ENCODE measurements at places on chromosomes 4 and X.

- DNase-seq = peak; percentile 11
Observed at GRCh38 chrX:78321809-78322208, 5.6 kb downstream of the CYSLTR1 start.

DNA sequence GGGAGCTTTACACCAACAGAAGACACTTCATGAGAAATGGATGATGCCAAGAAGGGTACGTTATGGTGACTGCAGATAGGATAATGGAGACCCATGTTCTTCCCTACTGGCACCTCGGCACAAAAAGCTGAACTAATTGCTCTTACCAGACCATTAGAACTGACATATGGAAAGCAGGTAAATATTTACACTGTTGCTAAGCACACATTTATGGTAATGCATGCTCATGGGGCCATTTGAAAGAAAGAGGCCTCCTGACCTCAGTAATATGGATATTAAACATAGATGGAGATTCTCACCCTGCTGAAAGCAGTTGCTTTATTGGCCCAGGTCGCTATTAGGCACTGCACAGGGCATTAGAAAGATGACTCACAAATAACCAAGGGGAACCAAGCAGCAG, 1759.6 kb downstream of the C4orf33 start:
- DNase-seq = no peak

GRCh38 chrX:155819966-155820491, 61.1 kb upstream of the VAMP7 start:
- peak; percentile 56 for DNase-seq

DNA sequence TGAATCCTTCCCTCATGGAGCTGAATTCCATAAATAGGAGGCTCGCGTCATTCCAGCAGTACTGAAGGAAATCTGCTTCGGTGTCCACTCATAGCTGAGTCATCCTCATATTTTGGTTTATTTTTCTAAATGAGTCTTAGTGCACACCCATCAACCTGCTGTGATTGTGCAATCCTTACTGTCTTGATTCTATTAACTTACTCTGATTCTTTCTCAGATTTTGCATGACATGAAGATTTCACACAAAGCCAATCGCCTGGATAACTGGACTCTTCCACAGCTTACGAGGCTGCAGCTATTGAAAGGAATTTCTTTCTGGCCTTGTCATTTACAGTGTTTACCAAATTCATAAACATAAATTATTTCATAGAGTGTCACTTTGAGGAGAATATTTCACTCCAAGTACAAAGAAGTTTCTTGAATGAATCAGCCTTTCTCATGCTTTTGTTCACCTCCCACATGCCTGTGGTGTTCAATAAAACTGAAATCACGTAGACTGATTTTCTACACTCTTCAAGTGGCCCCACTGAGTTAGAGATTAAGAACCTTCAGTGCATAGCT, 207.6 kb upstream of the SLITRK2 start:
- DNase-seq = no peak

GRCh38 chrX:121869876-121870477, 822.6 kb downstream of the GLUD2 start:
- DNase-seq = no peak

DNA sequence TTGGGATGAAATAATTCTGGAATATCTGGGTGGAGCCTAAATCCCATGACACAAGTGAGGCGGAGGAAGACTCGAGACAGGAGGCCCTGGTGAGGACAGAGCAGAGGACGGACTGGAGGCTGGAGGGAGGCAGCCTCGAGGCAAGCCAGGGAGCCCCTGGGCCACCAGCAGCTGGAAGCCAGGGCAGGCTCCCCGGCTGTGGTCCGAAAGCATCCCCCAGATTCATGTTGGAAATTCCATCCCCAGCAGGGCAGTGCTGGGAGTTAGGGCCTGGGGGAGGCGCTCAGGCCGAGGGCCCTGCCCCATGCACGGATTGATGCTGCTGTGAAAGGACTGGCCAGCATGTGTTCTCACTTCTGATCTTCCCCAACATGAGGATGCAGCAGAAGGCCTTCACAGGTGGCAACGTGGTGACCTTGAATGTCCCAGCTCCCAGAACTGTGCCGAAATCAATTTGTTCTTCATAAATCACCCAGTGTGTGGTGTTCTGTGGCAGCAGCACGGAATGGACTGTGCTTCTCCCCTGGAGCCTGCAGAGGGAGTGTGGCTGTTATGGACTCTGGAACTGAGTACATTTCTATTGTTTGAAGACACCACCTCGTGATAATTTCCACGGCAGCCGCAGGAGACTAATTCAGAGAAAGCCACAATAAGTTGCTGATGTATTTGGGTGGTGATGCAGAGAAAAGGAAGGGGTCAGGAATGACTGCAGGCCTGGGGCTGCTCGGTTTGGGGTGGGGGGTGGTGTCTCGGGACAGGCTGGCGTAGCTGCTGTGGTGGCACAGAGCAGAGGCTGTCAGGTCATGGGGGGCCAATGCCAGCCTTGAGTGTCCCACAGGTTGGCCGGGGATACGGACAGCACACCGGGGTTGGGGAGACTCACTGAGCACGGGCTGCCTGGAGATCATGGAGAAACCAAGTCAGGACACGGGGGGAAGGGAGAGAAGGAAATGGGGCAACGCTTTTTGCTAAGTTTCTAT, 56.9 kb downstream of the PCGF3 start:
- DNase-seq = no peak

DNA sequence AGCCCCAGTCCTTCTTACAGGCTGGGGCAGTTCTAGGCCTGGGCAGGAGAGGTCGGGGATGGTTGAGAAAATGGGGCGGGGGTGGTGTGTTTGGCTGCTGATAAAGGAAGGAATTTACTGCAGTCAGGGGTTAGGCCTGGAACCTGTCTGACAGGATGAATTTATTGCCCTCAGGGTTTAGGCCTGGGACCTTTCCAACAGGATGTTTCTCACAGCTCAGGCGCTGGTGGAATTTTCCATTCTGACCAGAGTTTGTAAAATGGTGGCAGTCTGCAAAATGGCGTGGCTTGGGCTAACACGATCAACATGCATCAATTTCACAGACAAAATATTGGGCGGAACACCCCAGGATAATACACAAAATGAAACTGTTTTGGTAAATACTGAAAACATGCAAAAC, 83.5 kb upstream of the SPIN4 start:
- no peak for DNase-seq

- no peak for DNase-seq
Observed at GRCh38 chr4:142615324-142615665, 230.8 kb downstream of the INPP4B start.

GRCh38 chr4:46886711-46887110, 22.3 kb downstream of the COX7B2 start:
- DNase-seq = no peak

GRCh38 chrX:109399831-109400230, 82.1 kb downstream of the GUCY2F start:
- DNase-seq = no peak

DNA sequence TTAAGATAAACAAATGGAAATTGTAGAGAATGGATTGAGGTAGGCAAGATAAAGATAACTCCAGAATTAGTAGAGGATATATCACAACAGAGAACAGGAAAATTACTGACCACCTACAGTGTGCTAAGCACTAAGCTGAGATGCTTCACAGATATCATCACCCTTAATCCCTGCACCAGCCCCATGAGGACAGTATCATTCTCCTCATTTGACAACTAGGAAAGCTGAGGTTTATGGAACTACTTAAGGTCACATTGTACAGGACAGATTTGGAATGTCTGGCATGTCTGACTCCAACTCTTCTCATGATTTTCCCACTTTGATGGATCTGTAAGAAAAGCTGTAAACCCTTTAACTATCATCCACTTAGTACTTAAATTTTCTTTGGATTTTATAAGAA, 95.5 kb downstream of the CASK start:
- no peak for DNase-seq

DNA sequence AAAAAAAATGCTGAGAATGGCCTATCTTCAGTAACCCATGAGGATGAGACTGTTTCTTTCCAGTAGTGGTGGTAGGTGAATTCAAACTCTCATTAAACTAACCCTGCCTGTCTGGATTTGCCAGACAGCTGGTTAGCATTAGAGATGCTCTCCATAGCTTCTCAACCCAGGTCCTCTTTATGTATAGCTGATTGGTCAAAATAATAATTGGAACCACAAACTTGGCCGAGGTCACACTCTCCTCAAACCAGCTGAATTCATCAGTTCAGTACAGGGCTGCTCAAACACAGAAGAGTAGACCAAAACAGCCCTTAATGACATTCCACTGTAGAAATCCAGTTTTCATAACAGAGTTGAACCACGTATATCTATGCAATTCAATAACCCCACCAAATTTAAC, 85.3 kb downstream of the HCCS start:
- no peak for DNase-seq

DNA sequence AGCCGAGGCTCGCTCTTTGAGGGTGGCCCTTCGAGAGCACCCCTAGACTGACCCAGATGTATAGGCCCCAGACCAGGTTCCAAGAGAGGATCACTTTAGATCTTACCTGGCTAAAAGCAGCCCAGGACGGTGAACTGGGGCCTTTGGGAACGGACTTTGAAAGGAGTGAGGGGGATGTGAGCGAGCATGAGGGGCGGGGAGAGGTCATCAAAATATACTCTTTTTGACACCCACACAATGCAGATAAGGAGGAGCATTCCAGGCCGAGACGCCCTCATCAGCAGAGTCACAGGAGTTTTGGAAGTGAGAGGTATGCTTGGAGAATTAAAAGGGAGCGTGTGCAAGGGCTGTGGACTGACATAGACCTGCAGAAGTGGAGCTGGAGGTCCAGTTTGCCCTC, 528 bp downstream of the NSDHL start:
- DNase-seq = no peak

DNA sequence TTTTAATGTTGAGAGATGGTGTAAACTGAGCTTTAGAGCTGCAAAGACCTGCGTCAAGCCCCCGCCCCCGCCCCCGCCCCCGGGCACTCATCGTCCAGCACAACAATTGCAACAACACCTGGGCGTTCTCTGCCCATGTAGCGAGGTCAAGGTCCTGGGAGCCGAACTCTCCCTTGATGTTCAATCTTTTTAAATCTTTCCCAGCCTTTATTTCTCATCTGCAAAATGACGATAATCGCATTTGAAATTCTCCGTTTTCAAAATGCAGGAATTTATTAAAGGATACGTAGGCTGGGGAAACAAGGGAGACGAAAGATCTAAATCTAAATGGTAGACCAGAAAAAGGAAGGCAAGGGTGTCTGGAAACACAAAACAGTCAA, 648 bp upstream of the MSMO1 start:
- DNase-seq = no peak

- no peak for DNase-seq
Observed at GRCh38 chr4:186840771-186841301, 117.2 kb upstream of the FAT1 start.

- DNase-seq = no peak
Observed at GRCh38 chrX:110212299-110212698, 105.6 kb downstream of the AMMECR1 start.

- no peak for DNase-seq
Observed at GRCh38 chr4:152972821-152973628, 36.9 kb downstream of the FHDC1 start.

DNA sequence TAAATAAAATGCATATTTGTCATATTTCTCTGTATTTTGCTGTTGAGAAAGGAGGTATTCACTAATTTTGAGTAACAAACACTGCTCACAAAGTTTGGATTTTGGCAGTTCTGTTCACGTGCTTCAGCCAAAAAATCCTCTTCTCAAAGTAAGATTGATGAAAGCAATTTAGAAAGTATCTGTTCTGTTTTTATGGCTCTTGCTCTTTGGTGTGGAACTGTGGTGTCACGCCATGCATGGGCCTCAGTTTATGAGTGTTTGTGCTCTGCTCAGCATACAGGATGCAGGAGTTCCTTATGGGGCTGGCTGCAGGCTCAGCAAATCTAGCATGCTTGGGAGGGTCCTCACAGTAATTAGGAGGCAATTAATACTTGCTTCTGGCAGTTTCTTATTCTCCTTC, 3.3 kb downstream of the HTT start:
- DNase-seq = no peak

GRCh38 chr4:142345924-142346323, 500.2 kb downstream of the INPP4B start:
- no peak for DNase-seq

- no peak for DNase-seq
Observed at GRCh38 chr4:167956676-167957075, 135.7 kb upstream of the ANXA10 start.

DNA sequence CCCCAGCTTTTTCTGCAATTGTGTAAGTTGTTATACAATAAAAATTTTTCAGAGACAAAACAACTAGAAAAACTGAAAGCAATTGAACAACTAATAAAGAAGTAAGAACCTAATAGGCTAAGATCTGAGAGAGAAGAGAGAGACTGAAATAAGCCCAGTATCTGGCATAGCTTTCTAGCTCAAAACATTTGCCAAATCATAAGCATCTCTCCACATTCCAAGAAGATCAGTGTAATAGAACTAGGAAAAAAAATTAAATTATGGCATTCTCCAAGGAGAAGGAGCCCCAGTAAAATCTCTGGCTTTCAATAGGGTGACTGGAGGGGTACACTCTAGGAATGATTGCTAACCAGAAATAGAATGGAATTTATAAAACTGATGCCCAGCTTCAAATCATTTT, 19.0 kb upstream of the PPP3CA start:
- no peak for DNase-seq

DNA sequence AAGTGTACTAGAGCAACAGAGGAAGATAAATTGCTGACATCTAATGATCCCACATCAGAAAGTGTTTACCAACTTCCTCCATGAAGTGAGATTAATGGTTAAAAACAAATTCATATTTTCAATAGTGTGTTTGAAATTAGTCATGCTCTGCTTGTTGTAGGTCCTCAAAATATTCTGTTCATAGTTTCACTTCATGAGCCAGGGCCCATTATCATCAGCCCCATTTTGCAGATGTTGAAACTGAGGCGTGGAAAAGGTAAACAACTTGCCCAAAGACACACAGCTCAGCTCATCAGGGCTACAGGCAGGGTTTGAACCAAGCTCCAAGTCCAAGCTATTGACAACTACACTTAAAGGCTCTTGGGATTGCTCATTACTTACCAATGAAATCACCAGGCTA, 103.5 kb upstream of the PPARGC1A start:
- DNase-seq = no peak

DNA sequence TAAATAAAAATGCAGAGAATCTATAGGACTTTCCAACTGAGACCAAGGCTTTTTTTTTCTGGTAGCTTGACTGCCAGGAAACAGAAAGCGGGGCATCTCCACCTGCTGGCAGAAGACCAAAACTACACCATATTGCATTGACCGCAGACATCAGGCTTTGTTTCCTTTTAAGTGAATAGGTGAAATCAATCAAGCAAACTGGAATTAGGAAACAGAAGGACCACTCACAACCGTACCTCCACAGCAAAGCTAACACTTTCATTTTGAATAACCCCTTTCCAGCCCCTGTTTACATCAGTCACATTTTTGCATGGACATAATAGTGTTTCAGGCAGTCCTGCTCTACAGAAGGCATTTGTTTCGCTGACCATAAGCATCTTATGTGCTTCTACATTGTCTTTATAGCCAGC, 218.2 kb downstream of the IDS start:
- peak; percentile 0 for DNase-seq

All from NCI-H1092 (cell line).